CD4-positive, alpha-beta T cell treated with Interleukin-21 for 1 hour (primary cell): ENCODE measurements at places on chromosomes 5 and 9.

DNA sequence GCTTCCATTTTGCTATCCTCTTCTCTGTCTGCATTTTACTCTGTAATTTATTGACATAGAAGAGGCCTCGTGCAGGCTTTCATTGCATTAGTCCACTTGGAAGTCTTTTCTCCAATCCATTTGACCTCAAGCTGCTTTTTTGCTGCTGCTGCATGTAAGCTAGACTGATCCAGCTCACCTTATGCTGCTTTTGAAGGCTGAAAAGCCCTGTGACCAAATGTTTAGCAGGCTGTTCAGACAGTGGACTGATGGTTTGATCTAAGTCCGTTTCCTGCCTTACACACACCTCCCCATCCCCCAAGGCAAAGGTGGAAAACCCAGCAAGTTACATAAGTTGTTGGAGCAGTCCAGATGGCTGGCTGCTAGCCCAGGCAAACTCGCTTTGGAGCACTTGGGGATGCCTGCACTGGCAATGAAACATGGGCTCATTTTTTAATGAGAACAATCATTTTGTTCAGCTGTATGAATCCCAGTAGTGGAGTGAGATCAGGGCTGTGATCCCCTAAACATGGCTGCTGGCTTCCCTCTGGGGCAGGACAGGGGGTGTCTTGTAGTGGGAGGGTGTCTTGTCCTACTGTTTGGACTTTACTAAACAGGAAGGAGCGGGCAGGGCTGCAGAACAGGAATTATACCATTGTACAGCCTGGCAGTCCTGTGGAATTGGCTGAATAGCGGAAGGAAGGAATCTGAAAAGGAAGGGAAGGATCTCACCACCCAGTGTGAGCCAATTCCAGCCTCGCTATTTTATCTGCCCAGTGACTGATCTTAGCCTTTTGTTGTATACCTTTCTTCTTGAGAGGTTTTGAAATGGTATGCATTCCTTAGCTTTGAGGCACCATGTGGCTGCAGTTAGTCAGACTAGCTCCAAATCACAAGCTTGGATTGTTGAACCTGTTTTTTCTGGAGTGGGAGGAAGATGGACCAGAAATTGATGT, 212.0 kb downstream of the ARHGAP26 start:
- no peak for DNase-seq

- no peak for DNase-seq
Observed at GRCh38 chr9:38638881-38639576, 18.6 kb upstream of the ANKRD18A start.

- DNase-seq: no peak
Observed at GRCh38 chr9:38287420-38287985, 105.0 kb upstream of the ALDH1B1 start.

DNA sequence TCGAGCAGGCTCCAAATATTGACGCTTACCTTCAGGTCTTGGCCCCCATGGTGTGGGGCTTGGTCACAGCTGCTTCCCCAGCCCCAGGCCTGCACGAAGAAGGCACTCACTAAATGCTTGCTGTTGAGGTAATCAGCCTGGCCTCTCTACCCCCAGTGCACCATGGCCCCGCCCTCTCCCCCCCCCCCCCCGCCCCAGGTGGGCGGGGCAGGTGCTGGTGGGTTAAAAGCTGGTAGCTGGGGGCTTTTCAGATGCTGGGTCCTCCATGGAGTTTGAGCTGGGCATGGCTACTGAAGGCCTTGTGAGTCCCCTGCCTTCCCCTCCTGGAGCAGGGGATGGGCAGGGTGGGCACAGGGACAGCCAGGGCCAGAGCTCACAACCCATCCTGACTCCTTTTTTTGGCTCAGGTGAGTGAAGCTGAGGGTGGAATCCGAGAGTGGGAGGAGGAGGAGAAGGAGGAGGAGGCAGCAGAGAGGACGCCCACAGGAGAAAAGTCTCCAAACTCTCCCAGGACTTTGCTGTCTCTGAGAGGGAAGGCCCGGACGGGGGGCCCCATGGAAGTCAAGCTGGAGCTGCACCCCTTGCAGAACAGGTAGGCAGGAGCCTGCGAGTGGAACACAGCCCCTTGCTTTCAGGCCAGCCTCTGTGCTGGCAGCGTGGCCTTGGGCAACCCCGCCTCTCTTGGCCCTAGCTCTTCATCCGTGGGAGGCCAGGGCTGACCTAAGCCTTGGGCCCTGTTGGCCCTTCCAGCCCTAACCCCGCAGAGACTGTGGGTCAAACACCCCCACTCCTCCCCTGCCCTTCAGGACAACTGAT, 4.4 kb upstream of the TSPAN17 start:
- DNase-seq: no peak

DNA sequence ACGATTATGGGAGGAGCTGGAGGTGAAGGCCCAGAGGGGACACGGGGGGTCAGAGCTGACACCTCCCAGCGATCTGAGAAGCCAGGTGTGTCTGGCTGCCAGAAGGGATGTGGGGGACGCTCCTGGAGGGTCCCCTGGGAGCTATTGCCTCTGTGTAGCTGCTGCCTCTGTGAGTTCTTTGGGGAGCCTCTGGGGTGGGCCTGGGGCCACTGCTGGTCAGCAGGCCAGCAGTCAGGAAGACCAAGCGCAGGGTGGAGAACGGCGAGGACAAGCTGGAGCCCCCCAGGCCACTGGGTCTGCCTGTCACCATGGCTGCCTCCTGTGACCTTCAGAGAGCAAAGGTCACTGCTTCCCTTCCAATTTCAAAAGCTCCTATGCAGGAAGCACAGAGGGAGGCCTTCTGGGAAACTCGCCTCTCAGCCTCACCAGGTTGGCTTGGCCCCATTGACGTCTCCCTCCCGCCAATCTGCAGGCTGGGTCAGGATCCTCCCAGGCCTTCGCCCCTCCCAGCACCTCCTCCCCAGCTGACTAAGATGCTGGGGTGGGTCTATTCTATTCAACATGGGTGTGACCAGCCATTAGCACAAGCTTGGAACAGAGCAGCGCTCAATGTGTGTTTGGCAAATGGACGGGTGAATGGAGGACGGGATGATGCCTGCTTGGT, 126.4 kb downstream of the GAPVD1 start:
- DNase-seq: no peak

GRCh38 chr9:89655056-89655989, 50.5 kb downstream of the GADD45G start:
- DNase-seq: no peak

DNA sequence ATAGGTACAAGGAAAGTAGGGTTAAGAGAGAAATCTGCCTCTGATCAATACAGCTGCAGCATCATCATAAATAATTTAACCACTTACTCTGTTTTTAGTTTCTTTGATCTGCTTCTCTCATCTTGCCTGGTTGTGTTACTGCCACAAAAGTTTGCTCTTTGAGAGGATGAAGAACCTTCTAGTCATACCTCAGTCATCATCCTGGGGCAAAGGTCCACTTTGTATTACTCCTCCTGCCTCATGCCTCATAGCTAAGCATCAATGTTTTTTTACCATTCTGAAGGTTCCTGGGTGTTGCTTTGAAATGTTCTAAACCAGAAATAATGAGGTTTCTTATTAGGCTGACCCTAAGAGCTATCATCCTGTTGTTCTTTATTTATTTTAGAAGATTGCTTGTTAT, 17.1 kb upstream of the TRIM36 start:
- DNase-seq: no peak

GRCh38 chr5:6494939-6495338, 46.3 kb downstream of the UBE2QL1 start:
- DNase-seq: no peak

DNA sequence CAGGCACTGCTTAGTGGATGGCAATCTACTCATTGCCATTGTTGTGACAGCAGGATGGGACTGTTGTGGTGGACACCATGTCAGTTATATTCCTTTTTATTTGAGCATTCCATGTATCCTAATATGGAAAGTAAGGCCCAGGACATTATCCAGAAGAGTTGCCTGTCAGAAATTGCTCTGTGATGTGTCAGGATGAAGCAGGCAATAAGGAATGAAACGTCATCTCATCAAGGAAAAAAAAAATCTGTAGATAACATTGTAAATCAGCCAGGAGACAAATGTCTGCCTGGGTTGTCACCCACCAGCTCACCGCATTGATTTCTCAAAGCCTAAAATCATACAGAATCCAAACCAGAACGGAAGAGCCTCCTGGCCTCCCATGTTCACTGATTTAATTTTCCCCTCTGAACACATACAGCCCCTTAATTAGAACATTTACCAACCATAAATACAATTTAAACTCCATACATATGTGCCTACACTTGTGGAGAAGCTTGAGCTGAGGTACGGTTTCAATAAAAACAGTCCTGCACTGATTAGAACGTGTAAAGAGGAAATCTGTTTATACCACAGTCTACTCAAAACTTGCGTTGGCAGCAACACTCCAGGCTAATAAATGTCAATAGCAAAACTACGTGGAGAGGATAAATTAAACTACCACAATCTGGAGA, 73.9 kb downstream of the FOXD1 start:
- no peak for DNase-seq

DNA sequence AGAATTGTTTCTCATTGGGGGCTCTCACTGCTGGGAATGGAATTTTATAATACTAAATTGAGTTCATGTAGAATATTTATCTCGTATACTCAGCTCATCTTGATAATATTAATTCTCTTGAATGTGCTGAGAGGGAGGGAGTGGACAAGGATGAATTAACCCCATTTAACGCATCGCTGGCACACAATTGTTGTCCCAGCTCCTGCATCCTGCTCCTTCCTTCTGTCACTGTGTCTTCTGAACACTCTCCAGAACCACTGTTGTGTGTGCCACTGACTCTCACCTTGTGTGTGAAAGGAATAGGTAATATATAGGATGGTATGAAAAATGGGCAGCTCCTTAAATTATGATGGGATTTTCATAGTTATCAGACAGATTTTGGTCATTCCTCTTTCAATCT, 267.3 kb downstream of the MTRR start:
- no peak for DNase-seq
